ENCODE measurements at places on chromosomes 1 and 21. TPM values are rescaled to one million over a fixed set of nuclear protein-coding genes. Genes with fewer than 3 reads are reported as not detected.

Gene PKLR
- not detected for total RNA-seq

Gene DIRAS3
- 1.7 TPM for total RNA-seq

Gene LRRC53
- not detected for total RNA-seq

- DNase-seq: no peak
These were observed 1.1 kb upstream of the DMBX1 start for GRCh38 chr1:46488343-46489168.

- no peak for DNase-seq
These were observed at the start of gene MCOLN3 for GRCh38 chr1:85048296-85049064. TSS of gene MCOLN3 (minus strand) at chr1:85048500. CDS start at chr1:85045360, 3,140 bp downstream.

DNA sequence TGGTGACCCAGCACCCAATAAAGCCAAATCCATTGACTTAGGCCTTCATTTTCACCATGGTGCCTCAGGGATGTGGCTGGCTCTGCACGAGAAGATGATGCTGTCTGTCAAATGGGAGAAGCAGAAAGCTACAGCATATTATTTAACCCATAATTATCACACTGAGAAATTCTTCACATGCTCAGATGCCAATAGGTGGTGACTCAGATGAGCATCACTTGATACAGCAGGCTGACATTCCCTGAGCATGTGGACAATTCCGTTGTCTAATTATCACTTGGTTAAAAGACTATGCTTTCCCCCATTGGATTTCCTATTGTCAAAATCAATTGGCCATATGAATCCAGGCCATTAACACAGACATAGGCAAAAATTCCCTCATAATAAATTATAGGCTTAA is 44.0 kb upstream of the HSD3B1 start:
- no peak for DNase-seq

- no peak for DNase-seq
These were observed 31.0 kb upstream of the MTMR11 start for GRCh38 chr1:149967646-149968045.

GRCh38 chr1:226467443-226467842 is 59.5 kb upstream of the PARP1 start:
- no peak for DNase-seq

DNA sequence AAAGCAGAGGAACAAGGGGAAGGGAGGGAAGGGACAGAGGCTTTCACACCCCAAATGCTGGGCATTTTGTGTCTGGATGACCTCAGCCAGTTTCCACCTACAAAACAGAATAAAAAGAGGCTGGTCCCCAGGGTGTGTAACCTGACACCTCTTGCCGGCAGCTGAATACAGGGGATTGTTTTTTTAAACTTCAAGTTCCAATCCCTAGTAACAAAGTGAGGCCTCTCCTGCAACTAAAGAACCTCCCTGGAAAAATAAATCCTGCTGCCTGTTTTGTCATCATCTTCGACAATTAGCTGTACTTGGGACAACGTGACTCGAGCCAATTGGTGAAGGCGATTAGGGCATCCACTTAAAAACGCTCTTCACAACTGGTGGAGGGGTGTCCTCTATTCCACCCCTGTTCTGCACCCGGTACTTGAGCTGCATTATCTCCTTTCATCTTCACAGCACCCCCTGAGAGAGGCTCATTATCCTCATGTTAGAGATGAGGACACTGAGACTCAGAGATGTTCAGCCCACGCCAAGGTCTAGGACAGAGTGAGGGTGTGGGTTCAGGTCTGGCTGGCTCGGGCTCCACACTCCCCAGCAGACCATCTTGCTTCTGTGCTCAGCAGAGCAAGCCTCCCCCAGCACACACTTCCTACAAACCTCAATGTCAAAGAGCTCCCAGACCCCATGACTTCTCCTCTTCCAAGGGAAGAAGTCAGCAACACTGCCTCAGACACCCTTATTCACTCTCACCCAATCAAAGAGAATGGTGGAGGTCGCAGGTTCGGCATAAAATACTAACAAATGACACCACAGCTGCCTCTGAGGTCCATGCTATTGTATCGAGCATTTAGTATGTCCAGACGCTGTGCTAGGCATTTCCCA is 15.2 kb downstream of the ITPKB start:
- DNase-seq: no peak

GRCh38 chr21:40129809-40130208 is 262.6 kb downstream of the PCP4 start:
- DNase-seq: no peak

DNA sequence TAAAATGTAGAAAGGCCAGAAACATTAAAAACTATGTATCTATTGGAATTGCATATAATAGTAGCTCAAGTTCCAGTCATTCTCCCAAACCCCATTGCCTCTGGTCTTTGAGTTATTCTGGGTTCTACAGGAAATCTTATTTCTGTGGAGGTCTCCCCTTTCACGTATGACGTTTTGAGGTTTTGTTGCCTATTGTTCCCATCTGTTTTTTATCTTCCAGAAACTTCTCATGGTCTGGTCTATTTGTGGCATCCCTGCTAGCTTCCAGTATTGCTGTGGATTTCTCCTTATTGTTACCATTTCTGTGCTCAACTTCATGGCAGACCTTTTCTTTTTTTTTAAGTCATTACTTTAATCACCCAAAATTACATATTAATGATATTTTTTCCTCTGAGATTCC is 43.3 kb downstream of the DTL start:
- no peak for DNase-seq

DNA sequence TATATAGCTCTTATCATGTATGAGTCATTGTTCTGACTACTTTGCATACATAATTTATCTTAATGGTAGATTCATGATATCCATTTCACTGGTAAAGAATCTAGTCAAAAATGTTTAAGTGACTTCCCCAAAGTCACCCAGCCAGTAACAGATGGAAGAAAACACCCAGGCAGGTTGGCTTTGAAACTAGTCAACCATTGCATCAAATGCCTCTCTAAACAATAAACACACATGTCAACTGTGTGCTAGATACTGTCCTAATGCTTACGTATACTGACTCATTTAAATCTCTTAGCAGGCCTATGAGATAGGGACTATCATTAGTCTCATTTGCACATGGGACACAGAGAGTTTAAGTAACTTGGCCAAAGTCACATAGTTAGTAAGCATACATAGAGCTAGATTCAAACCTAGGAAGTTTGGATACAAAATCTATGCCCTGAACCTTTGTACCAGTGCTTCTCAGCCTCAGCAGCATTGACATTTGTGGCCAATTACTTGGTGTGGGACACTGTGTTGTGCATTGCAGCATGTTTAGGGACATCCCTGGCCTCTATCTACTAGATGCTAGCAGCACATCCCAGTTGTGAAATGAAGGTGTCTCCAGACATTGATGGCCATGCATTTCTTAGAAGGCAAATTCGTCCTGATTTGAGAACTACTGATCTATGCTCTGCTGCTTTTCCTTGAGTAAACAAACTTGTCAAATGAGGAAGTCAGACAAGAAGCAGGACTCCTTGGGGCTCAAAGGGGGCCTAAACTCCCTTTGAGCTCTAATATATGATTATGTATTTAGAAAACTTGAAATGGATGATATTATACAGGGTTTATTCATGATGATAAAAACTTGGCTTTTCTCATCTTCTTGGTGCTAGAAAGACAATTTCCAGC is 316.3 kb downstream of the KCNH1 start:
- DNase-seq: peak; percentile 72
